NCI-H748 treated with DMSO at 0.1 percent for 48 hours (cell line): ENCODE measurements at places on chromosomes 4 and X.
A peak's percentile ranks its signal among the peaks of the same experiment; 100 is the strongest.

- peak; percentile 55 for DNase-seq
Measured at GRCh38 chr4:41334182-41334581, 77.5 kb downstream of the UCHL1 start.

GRCh38 chrX:18924507-18925088 is 59.3 kb downstream of the PHKA2 start:
- DNase-seq, result no peak

DNA sequence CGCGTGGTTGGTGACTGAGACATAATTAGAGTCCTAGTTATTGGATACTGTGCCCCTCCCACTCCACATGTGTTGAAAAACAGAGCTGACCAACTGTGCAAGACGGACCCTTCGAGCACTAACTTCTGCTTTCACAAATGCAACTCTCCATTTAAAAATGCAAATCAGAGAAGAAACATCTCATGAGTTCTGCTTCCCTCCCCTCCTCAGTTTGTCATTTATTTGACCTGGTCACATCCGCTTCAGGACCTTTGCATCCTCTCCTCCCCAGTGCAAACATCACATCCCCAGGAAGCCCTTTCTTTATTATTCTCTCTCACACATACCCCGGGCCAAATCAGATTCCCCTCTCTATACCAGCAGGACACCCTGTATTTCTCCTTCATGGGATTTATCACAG is 38.1 kb upstream of the NOCT start:
- no peak for DNase-seq

- no peak for DNase-seq
Measured at GRCh38 chrX:53242310-53242709, 17.3 kb upstream of the KDM5C start.

- DNase-seq, result no peak
Measured at GRCh38 chr4:29052266-29052665, 1667.9 kb upstream of the PCDH7 start.

- DNase-seq, result no peak
Measured at GRCh38 chrX:87489071-87489470, 28.5 kb upstream of the KLHL4 start.

DNA sequence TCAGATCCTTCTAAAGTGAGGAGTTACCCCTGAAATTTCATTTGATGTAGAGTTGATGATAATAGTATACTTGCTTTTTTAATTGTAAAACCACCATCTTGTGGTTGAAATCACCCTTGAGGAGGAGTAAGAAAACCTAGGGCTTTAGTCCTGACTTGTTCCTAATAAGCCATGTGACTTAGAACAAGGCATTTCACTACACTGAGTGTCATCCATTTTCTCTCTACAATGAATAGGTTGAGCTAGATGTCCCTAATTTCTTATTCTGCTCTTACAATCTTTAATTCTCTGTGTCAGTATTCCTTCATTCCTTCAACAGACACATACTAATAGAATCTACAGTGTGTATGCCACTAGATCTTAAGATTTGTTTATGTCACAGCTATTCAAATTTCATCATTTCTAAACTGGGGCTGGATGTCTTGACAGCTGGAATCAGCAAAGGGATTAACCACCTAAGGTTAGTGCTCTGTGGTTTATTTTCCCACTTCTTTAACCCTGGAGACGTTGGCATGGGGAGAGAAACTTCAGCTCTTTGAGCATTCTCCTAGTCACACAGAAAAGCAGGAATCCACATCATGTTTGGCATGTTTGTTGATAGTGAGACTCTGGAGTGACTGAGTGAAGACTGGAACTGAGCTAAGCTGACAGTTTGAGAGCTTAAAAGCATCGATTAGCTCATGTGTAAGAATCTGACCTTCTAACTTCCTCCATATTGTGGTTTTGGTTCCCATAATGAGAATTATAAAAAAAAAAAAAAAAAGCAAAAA is 246.3 kb downstream of the NDST4 start:
- no peak for DNase-seq

GRCh38 chr4:80070880-80071603 is 2.0 kb downstream of the ANTXR2 start:
- no peak for DNase-seq

GRCh38 chr4:37896206-37896860 is 5.4 kb downstream of the TBC1D1 start:
- DNase-seq, result no peak
